NCI-H1436 (cell line): ENCODE measurements at places on chromosomes 1 and 21.

- peak; percentile 40 for DNase-seq
Observed at GRCh38 chr1:76867342-76868130, at the start of gene ST6GALNAC5. Gene ST6GALNAC5 (plus strand): TSS chr1:76867480.

DNA sequence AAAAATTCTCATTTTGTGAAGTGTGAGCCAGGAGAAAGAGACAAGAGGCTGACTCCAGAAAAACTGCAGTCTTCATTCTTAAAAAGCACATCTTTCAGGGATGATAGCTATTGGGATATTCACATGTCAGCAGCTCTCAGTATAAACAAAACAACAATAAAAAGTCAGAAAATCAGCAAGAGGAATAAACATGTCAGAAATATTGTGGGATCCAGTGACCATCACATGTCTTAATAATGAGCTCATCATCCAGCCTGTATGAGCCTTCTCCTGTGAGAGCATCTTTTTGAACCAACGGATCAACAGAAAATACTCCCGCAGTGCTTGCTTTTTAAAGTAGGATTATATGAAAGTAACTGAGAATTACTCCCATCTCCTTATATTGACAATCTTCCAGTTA lies 241.6 kb downstream of the SMYD3 start:
- no peak for DNase-seq

DNA sequence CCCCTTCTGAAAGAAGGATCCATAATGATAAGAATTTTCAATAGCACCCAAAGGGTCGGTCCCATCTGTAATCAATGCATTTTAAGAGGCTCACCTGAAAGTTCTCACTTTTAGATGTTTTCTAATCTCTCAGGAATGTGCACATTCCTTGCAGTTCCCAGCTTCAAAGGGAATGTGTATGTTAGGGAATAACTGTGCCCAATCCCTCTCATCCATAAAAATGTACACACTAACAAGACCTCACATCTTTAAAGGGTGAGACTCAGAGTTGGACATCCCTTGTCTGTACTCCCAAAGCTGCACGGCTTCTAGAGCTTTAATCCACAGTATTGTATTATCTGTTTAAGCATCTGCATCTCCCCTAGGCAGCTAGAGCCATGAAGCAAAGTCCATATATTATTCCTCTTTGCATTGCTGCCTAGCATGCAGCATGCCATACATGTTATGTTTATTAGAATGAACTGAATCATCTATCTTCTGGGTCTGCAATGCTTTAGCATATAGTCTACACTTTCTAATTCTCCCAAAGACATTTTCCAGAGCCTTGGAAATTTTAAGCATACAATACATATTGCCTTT lies 9.3 kb upstream of the CCN1 start:
- DNase-seq: no peak

- no peak for DNase-seq
Observed at GRCh38 chr1:162732566-162733335, 57.8 kb upstream of the HSD17B7 start.

GRCh38 chr21:46183910-46184624 lies at the start of gene SPATC1L:
Gene SPATC1L (minus strand): TSS chr21:46184459. CDS start chr21:46182816, 1,643 bp downstream.
- DNase-seq: peak; percentile 59

GRCh38 chr1:53729456-53730223 lies 9.3 kb downstream of the GLIS1 start:
- no peak for DNase-seq

DNA sequence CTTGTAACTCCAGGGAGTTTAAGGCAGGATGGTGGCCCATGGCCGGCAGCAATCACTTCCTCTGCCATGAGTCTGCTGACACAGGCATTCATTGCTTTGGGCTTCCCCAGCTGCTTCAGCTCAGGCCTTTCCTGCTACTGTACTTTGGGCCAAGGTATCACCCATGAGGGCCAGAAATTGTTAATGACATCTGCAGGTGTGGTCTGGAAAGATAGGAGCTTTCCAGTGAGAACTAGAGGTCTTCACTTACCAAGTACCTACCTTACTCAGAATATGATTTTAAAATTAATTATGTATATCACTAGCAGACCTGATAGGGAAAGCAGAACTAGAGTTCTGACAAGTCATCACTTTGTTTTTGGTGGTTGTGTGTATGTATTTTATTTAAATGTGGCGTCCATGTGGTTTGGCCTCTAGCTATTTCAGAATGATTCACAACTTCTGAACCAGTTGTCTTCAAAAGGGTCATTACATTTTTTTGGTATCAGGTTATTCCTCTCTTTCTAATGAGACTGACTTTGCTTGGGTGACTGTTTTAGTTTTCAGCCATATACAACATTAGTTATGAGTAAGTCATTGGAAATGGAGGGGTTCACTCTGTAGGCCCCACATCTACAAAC lies 2.7 kb downstream of the RGL1 start:
- DNase-seq: no peak

- no peak for DNase-seq
Observed at GRCh38 chr1:208133355-208133754, 110.8 kb downstream of the PLXNA2 start.

DNA sequence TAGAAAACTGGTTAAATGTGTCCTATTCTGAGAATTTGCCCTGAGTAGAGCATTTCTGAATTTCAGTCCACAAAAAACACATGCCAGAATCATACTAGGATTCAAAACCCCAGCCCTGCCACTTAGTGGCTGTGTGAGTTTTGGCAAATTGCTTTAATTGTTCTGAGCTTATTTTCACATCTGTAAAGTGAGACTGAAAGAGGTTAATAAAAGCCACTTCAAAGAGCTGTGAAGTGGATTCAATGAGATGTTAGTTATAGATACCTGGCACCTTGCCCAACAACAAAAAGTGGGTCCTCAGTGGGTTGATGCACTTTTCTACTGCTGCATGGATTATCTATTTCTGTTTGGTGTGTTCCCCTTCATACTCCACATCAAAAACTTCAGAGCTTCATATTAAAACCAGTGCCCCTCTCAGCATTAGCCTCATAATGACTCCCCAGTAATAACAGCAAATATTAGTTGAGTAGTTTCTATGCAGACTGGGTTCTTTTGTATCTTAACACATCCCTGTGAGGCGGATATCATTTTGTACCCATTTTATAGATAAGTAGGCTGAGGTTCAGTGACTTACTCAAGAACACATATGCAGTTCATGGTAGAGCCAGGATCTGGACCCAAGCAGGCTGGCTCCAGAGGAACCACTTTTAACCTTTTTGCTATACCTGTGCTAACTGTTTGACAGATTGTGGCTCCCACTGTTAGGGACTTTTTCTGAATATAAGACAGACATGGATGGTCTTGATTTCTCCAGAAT lies 14.2 kb upstream of the ADORA3 start:
- peak; percentile 32 for DNase-seq

DNA sequence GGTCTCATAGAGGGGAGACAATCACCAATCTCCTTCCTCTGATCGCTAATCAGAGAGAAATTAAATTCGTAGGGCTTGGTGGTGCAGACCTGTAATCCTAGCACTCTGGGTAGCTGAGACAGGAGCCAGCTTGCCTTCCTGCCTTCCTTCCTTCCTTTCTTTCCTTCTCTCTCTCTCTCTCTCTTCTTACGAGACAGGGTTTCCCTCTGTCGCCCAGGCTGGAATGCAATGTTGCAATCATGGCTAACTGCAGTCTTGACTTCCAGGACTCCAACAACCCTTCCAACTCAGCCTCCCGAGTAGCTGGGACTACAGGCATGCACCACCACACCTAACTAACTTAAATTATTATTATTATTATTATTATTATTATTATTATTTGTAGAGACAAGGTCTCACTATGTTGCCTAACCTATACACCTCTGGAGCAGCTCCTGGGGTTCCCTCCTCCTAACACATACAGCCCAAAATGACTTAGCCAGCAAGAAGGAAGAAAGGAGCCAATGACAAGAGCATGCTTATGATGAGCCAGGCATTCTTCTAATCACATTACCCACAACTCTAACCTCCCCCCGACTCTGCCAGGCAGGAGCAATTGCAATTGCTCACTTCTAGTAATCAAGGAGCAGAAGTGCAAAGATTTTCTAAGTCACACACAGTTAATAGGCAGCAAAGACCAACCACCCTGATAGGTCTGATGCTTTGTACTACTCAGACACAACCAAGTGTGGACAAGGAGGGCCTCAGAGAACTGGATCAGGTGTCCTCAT lies 105.4 kb upstream of the F3 start:
- no peak for DNase-seq

GRCh38 chr1:5890346-5891106 lies 101.7 kb downstream of the NPHP4 start:
- no peak for DNase-seq

DNA sequence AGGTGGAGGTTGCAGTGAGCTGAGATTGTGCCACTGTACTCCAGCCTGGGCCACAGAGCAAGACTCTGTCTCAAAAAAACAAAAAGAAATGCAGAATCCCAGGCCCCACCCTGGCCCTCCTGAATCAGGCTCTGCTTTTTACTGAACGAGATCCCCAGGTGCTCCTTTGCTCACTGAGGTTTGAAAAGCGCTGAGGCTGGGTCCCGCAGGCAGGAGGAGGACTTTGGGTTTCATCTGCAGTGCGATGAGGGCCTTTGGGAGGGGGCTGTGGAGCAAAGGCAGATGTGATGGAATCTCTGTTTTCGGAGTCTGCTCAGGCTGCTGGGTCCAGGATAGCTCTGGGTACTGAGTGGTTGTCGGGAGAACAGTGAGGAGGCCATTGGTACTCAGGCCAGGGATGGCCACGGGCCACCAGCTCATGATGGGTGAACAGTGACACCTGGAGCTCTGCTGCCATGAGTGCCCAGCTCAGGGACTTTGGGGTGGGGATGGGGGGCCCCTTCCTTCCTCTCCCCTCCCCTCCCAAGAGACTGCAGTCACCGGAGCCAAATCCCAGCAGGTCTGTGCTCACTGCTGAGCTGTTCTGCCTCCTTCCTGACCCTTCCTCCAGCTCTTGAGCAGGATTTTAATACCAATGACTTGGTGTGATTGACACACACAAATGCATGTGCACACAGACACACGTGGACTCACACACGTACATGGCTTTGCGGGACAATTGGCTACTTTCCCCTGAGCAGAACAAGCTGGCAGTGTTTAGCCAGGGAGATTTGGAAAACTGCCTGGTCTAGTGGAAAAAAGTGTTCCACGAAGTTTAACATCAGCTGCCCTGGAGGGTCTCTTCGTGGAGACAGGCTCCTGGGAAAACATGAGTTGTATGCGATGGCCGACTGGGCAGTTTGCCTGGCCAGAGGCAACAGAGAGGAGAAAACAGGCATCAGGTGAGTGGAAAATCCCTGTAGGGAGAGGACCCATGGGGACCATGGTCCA lies 3.6 kb upstream of the DHRS3 start:
- DNase-seq: no peak

- no peak for DNase-seq
Observed at GRCh38 chr21:42515708-42516502, 2.3 kb downstream of the SLC37A1 start.

GRCh38 chr1:31715087-31715872 lies 11.5 kb upstream of the COL16A1 start:
- peak; percentile 34 for DNase-seq

GRCh38 chr1:160569806-160570205 lies 9.5 kb downstream of the CD84 start:
- DNase-seq: no peak

DNA sequence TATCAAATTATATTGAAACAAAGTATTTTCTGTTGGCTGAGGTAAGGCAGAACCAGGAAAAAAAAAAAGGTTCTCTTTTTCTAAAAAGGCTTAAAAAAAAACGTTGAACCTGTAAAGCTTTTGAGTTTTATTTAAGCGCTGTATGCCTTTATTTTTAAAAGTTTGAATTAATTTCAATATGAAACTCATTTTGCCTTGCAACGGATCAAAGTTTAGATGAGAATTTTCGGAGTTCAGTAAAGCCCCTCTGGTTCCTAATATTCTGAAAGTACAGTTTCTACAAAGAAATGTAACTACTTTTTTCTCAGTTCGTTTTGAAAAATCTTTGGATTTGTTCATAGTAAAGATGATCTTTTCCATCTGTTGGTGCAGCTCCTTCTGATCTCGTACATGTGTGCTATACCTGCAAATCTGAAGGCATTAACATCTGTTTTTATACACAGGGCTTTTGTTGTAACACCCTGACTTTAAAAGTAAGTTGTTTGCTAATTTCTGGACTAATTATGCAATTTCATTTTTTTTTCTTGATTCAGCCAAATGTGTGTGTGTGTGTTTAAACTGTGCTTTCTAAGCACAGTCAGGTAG lies 1.7 kb downstream of the ZBTB18 start:
- no peak for DNase-seq

GRCh38 chr1:161199506-161200139 lies 769 bp upstream of the ADAMTS4 start:
- DNase-seq: no peak

DNA sequence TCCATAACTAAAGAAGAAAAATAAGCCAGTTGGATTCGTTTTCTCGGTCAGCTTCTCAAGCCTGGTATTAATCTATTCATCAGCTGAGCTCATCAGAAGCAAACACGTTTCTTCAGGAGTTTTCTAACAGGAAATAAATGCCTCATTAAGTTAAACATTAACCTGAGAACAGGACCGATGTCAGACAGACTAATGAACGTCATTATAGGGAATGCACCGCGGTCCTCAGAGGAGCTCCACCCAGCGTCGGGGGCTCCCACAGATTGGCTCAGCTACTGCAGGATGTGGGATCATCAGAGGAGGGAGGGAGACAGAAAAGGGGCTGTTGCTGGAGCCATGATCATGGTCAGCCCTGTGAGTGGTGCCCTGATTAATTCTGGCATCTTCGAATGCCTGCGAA lies 615.4 kb downstream of the PTPRU start:
- peak; percentile 36 for DNase-seq

GRCh38 chr1:58824753-58825389 lies 41.0 kb upstream of the JUN start:
- no peak for DNase-seq

DNA sequence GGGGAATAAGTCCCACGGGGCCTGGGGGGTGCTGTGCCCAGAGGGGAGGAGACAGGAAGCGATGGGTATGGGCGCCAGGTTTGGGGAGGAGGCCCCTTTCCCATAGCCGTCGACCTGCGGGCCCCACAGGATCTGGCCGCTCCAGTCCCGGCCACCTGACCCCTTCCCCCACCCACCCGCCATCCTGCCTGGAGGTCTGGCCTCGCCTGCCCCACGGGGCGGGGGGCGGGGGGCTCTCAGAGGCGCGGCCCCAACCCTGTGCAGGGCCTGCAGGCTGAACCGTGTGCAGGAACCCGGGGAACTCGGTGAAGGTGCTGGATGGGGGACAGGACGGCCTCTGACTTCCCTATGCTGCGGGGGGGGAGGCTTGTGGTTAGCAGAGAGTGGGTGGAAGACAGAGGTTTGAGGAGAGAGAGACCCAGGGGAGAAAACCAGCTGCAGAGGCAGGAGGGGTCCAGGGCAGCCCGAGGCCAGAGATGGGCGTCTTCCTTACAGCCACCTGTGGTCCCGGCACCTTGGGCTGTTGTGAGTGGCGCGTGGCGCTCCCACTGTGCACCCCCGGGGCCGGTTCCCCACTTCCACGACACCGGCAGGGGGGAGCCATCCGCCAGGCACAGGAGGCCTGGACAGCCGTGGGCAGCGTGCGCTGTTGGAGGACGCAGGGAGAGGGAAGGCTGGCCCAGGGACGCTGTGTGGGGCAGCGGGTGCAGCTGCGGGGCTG lies 2.5 kb upstream of the TNFRSF18 start:
- DNase-seq: no peak
